ENCODE measurements at places on chromosomes 3 and 15.

DNA sequence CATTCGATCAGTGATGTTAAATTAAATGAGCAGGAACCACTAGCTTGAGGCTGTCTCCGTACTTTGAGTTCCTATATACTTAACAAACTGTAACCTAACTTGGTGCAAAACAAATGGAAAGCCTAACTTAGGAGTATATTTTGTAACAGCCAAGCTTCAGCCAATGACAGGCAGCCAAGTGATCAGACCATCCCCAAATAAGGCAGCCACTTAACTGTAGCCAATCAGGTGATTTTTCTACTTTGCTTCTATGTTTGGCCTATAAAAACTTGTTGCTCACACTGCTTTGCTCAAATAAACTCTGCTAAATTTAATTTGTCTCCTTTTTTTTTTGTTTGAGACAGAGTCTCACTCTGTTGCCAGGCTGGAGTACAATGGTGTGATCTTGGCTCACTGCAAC is 19.3 kb upstream of the ZNF770 start:
- no peak for DNase-seq

DNA sequence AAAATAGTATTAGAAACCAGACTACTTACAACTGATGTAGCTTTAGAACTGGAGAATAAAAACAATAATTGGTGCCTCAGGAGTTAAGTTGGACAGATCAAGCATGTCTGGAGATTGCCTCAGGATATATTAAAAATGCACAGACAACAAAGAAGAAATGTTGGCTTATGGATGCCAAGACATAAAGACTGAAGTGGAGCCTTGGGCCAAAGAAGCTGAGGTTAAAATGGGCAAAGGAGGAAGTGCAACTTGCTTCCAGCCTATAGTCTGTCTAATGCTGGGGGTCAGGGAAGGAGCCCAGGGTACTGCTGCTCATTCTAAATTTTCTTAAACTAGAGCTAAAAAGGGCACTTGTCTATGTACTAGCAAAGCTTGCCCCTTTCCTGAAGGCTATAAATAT is 77.5 kb downstream of the ESYT3 start:
- DNase-seq = no peak

GRCh38 chr3:141485641-141486495 is 959 bp upstream of the RASA2 start:
- peak; percentile 38 for DNase-seq

GRCh38 chr15:36888011-36888992 is 212.0 kb downstream of the MEIS2 start:
- no peak for DNase-seq

GRCh38 chr15:32981536-32981935 is 213.0 kb downstream of the FMN1 start:
- no peak for DNase-seq

- DNase-seq = peak; percentile 64
Observed at GRCh38 chr3:39447637-39448483, 19.6 kb upstream of the MOBP start.

DNA sequence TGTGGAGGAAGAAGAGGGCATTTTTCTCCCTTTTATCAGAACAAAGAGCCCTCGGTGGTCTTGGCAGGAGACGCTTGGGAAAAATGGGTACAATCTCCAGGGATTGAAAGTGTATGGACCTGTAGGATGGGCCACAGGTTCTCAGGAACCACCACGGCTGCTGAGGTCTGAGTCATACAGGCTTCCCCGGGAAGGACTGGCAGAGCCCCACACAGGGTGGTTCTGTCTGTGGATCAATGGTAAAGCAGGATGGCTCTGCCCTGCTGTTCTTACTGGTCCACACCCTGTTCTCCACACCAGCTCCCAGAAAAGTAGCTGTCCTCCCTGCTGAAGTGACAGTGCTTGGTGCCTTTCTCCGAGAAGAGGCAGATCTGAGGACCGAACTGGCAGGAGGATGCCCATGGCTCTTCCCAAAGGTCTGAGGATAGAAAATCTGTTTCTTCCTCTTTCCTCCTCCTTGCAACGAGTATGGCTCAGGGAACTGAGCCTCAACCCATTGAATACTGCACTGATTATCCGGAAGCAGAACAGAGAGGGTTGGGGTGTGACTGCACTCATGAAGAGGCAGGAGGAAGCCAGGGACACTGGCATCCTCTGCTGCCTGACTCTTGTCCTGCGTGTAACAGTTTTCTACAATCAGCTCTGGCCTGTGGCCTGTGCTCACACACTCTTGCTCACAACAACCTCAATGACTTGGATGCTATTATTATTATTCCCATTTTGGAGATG is 39.0 kb downstream of the KIF9 start:
- DNase-seq = no peak

GRCh38 chr3:42090973-42091731 is at the start of gene TRAK1:
TRAK1 (plus strand) TSS chr3:42091357; CDS start chr3:42091470, 113 bp downstream.
- no peak for DNase-seq

DNA sequence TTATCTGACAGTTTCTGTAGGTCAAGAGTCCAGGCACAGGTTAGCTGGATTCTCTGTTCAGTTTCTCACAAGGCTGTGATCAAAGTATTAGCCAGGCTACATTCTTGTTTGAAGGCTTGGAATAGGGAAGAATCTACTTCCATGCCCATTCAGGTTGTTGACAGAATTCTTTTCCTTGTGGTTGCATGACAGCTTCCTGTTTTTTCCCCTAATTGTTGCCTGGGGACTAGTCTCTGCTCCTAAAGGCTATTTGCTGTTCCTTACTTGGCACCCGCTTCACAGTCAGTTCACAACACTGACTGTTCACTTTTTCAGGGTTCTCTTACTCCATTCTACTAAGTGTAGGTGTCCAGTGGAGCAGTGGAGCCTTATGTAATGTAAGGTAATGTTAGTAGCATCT is 115.4 kb upstream of the GBE1 start:
- no peak for DNase-seq

GRCh38 chr3:69244039-69244438 is 121.6 kb upstream of the LMOD3 start:
- DNase-seq = no peak
